ENCODE measurements at places on chromosomes 3 and 15.

DNA sequence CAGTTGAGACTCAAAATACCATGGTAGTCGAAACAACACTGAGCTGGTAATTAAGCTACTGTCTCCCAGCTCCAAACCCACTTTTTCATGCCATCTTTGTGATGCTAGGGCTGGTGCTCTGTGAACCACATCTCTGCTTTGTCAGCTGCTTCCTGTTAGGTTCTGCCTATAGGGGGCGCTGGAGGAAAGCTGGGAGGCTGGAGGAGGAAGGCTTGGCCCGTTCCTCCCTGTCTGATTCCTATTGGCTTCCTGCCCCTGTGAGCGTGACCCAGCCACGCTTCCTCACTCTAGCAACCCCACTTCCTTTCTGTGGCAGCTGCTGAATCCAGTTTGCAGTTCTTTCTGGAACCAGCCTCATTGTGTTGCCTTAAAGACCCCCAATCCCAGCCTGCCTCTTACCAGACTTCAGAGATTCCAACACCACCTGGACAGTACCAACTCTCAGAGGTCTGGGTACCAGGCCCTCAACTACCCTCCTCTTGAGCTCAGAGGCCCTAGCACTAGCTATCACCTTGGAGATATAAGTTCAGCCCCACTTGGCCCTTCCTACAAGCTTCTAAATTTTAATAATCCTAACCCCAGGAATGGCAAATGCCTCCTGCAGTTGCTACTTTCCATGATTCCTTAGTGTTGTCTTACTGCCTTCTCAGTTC lies 120.9 kb downstream of the ERC2 start:
- peak; percentile 32 for DNase-seq

DNA sequence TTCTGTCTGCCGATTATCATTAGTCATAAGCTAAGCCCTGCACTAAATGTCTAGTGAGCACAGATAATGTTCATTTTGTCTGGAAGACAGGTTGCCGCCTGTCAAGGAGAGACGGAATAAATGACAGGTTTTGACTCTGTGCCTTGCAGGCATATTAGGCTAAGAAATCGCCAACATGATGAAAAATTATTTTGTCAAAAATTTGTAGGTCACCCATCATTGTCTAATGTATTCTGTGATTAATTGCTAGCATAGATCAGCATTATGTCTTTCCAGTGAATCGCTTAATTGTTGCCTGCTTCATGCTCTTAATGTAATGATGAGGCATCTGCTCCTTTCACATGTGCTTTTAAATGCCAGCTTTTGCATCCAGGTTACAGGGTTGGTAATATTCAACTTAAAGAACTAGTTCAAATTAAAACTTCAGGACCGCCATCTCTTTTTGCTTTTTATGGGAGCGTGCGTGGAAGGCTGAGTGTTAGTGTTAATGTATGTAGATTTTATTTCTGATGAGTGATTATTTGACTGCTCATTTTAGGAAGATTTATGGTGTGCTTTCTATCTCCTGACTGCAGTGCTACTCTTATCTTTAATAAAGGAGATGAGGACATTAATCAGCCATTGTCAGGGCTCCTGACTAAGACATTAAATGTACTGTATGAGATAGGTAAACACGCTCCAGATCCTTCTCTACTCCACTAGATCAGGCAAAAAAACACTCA lies 120.8 kb upstream of the MEIS2 start:
- DNase-seq, result no peak

DNA sequence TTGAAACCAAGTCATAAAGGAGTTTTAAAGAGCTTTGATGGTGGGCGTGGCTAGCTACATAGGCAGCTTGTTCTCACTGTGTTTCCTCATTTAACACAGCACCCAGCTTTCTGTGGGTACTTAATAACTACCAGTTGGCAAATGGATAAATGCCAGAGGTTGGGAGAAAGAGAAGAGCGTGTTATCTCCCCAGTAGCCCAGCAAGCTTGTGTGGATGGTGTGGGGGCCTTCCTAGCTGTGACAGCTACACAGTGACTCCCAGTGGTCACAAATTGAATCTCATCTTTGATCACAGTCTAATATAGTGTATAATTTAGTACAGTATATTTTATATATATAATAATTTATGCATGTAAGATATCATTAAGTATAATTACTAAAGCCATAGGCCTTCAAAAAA lies 984.1 kb downstream of the EPHA3 start:
- DNase-seq, result peak; percentile 11

- no peak for DNase-seq
Measured at GRCh38 chr15:95550702-95551101, 779.8 kb upstream of the NR2F2 start.

- no peak for DNase-seq
Measured at GRCh38 chr3:89923921-89924610, 816.6 kb downstream of the EPHA3 start.

DNA sequence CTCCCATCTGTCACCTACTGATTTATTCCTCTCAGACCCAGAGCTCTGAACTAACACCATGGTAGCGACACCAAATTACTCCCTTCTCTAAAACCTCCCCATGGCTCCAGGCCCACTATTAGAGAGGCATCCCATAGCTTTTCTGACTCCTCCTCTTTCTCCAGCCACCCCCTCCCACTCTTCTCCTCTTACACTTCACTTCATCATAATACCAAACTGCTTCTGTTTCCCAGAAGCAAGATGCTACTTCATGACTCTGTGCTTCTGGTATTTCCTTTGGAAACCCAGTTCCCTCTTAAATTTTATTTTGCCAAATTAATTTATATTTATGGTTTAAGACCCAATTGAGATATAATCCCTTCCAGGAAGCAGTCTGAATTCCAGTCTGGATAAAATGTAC lies 465.1 kb upstream of the PDZRN3 start:
- no peak for DNase-seq

- no peak for DNase-seq
Measured at GRCh38 chr15:90729261-90729660, 12.1 kb downstream of the BLM start.

DNA sequence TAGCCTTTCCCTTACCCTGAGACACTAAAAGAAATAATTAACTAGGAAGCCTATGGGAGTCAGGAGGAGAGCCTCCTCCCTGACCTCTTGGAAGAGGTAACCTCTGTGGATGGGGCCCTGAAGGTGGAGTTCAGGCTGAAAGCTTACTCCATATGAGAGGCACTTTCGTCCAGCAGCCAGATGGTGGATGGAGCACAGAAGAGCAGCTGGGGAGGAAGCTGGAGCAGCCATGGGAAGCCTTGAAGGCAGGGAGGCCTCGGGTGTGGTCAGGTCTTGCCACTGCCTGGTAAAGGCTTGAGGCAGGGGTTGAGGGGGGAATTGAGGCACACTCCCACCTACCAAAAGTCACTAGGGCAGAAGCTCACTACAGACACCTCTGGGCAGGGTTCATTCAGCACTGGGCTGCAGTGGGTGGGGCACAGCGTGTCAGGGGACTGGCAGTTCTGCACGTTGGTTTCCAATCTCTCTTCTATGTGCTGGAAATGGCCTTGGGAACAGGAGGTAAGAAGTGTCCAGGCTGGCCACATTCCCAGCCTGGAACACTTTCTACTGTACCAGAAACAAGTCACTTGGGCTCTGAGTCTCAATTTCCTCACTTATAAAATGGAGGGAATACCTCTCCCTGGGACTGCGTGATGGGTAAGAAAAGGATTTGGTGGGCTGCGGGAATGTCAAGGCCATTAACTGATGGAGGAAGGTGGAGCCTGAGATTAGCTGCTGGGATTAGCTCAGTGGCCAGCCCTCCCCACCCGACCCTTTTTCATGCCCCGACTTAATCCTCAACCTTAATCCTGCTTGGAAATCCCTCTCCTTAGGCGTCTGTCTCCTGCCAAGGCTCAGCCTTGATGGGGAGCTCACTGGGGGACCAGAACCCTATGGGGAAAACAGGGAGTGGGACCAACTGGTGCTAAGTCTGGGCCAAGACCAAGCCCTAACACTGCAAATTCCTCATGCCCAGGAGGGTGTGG lies 5.4 kb downstream of the PCBP4 start:
- no peak for DNase-seq

GRCh38 chr3:171677706-171678105 lies 132.6 kb downstream of the PLD1 start:
- no peak for DNase-seq

DNA sequence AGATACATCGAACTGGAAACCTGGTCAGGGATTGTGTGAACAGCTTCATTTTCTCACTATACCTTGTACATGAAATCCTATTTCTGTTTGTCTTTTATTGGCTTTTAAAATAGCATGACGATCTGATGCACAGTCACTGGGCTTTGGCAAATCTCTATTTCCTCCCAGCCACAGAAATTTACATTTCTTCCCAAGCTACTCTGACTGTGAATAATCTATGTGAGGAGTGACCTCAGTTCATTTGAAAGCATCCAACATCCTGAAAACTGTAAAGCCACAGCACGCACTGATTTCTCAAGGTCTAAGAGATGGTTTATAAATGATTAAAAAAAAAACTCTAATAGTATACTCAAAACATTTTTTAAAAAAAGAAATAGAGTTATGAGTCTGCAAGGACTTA lies 450.3 kb downstream of the IL5RA start:
- DNase-seq, result no peak

DNA sequence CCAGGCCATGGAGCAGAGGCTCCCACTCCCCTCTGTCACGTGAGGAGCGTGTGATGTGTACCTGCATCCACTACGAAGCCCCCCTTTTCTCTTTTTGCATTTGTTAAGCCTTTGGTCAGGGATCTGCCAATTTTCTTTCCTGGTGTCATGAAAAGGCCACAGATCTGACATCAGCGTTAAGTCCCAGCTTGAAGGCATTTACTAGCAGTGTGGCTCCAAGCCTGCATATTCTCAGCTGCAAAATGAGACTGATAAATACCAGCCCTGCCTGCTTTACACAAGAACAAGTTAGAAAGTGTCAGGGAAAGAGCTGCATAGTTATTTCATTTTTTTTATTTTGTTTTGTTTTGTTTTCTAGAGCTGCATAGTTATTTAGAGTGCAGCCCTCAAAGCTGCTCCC lies 2.3 kb upstream of the ANKRD63 start:
- DNase-seq, result no peak

DNA sequence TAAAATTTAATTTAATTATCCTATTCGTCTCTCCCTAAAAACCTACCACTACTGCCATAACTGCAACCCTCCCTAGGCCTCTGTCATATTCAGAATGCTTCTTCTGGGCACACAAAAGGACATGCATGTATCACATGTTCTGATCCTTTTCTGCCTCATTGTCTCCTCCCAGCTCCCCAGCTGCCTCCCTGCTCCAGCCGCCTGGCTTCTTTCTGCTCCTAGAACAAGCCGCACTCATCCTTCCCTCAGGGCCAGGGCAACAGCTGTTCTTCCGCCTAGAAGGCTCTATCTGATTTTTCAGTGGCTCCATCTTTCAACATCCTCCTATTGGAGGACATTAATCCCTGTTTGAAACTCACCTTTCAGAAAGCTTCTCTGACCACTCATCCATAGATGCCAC lies 38.6 kb downstream of the TMED3 start:
- no peak for DNase-seq

DNA sequence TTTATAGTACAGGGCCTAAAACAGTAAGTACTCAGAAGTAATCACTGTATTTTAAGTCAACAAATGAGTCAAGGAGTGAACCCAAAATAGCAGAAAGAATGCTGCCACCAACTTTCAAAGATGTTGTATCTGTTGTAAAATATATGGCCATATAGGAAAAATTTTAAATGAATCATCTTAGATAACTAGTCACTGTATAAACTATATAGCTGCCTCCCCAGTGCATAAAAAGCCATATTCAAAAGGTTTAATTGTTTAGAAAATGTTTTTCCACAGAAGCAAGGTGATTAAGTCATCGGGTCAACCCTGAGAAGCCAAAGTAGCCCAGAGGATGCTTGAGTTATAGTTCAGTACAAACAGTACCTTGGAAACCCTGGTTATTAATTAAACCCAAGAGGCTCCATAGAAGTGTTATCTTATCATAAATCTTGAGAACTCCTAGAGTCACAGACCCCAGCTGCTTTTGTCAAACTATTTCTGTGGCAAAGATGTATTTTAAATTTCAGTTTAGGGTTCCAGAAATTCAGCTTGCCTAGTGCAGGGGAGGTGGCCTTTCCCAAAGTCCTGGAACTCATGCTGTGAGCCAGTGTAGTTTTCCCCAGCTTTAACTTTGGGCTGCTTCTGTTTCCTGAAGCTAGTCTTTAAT lies 39.2 kb downstream of the MBNL1 start:
- no peak for DNase-seq

- no peak for DNase-seq
Measured at GRCh38 chr15:98896802-98897732, 110.5 kb downstream of the PGPEP1L start.

DNA sequence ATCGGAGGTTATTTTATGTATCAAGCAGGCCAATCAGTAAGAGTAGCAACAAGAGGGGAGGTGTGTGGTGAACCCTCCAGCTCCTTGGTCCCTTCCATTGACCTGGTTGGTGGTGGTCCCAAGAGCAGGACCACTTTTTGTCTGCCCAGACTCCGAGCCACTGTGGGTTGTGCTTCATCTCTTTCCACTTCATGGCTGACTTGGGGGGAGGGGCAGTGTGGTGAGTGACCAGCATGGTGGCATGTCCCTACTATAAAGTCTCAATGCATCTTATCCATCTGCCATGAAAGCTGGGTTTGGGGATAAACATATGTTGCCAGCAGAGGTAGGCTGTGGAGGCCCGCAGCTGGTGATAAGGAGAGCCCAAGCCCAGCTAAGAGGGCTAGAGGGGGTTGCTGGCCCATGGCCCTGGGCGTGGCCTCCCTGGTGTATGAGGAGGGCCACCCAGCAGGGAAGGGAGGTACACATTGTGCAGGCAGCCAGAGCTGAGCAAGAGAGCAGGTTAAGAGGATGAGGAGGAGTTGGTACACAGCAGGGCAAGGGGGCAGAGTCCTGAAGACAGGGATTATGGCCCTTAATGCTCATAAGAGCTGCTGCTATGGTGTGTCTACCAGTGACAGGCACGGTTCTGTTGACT lies 7.0 kb downstream of the AEN start:
- no peak for DNase-seq

DNA sequence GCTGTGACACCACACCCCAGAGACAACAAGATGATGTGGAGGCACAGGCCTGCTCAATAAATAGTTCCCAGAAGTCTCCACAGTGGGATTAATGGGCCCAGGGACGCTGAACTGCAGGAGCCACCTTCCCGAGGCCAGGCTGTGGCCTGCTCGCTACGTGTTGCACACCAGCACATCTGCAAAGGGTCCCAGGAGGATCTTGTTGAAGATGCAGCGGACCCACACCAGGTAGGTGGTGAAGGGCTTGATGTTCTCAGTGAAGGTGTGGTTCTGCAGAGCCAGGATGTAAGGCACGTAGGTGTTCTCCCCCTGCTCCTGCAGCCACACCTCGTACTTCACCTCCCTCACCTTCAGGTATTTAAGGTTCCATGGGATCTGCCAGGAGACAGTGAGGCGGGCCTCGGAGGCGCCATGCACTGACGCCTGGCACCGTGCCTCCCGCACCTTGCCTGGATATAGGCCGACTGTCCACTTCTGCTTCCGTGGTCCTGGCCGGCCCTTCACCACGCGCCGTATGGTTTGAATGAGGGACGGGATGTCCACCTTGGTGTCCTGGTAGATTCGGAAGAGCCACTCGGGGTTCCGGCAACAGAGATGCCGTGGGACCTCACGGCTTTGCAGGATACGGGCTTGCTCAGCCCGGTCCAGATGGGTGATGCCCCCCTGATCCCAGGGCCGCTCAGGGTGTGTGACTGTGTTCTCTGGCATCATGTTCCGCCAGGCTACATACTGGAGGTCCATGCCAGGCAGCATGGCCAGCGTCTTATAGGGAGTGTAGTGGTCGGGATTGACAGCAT lies 26.1 kb downstream of the POMGNT2 start:
- DNase-seq, result no peak
